GM13976 (cell line): ENCODE measurements at places on chromosomes 3 and 15.

DNA sequence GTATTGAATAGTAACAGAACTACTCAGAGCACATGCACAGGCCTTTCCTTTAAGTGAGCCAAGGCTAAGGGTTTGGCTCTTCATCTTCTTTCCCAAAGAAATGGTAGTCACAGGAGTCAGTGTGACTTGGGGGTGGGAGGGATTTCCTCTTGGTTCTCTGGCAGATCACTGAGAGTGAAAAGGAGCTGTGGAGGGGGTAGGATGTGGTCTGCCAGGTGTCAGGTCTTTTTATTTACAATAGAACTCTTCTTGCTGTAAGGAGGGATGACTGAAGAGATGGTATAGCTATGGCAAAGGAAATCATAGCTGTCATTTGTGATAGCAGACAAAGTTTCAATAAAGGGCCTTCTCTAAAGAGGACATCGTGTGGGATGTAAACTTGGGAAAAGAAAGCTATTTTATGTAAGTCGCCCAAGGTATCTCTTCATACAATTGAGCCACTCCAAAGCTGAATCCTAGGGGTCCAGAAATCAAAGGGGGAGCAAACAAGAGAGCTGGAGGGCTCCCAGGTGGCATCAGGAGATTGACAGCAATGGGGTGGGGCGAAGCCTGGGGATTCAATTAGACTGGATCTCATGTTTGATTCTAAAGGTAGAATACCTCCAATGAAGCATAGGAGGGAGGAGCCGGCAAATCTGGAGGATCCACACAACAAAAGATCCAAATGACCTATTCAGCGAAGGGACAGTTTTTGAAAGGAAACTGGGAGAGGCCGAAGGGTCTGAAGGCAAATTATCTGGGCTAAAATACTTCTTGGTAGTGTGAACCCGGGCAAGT lies 20.0 kb upstream of the CHD2 start:
- no peak for DNase-seq

DNA sequence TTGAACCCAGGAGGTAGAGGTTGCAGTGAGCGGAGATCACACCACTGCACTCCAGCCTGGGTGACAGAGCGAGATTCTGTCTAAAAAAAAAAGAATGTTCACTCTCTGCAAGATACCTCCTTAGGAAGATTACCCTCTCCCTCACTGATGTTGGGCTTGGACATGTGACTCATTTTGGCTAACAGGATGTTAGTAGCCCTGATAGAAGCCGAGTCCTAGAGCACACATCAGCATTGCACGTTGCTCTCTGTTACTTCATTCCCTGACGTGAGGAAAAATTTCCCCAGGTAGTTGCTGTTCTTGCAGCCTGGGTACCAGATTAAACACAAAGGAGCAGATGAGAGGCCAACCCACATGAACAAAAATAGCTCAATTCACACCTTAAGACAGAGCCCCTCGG lies 78.1 kb upstream of the PRICKLE2 start:
- DNase-seq: no peak

DNA sequence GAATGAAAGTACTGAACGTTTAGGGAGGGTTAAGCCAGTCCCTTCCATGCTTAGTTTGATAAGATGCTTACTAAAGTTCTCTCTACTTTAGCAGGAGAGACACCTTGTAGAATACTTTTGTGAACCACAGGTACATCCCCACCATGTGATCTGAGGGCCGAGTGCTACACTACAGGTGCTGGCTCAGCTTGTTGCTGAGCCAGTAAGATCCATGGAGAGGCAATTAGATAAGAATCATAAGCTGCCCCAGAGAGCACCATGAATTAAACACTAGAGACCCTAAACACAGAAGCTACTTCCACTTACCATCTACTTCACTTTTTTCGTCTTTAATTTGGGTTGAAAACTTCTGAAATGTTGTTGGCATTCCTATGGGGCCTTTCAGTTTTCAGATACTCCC lies 70.5 kb upstream of the GOLGA8B start:
- DNase-seq: no peak

DNA sequence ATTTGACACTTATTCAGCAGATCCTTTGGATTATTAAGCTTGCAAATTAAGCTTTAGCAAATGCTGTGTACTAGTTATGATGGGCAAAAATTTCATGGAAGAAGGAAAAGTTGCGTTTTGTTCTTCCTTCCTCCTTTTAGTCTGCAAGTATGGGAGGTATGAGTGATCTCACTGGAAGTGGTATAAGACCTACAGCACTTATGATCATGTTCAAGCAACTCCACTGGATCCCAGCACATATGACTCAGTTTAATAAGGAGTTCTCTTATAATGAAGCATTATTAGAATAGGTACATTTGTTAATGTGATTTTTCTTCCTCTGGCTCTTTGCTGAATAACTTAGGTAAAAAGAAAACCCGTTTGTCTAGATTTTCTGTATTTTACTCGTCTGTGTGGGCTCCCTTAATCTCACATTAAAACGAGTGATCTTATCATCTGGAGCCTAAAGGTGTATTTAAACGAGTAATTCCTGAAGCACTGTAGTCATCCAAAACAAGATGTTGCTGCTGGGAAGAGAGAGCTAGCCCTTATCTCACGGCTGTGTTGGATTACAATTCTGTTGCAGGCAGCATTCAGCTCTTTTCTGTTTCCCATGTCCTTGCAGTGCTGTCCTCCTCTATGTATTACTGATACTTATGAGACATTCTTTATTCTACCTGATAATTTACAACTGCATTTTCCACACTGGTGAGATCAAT lies 264.9 kb downstream of the GBE1 start:
- no peak for DNase-seq
